ENCODE measurements at places on chromosomes 16 and 17. TPM values are rescaled to one million over a fixed set of nuclear protein-coding genes. Genes with fewer than 3 reads are reported as not detected.

TAOK2 gene
- 25.2 TPM for total RNA-seq

CLEC3A gene
- not detected for total RNA-seq

SP6 gene
- 2.2 TPM for total RNA-seq

ABCC6 gene
- 0.48 TPM for total RNA-seq

CEP131 gene
- 11.5 TPM for total RNA-seq
